GOT3 (cell line): ENCODE measurements at places on chromosomes 6 and 20.

DNA sequence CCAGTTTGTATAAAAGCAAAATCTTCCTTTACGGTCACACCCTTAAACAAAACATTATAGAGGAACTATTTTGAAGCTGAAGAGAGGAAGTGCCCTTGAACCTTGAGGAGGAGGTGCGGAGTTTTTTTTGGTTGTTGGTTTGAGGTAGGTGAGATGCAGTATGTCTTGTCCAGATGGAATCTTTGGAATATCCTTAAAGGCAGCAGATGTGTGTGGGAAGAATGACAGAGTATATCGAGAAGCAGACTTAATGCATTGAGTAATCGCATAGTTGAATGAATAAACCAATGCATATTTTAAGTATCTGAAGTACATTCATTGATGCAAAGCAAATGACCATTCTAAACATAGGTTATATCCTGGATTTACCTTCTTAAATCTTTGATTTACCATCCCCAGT, 49.9 kb downstream of the AIG1 start:
- no peak for DNase-seq

- DNase-seq: peak; percentile 32
Measured at GRCh38 chr20:58017231-58017969, 211.1 kb downstream of the ANKRD60 start.

- no peak for DNase-seq
Measured at GRCh38 chr20:2659547-2659946, 4.5 kb downstream of the IDH3B start.

DNA sequence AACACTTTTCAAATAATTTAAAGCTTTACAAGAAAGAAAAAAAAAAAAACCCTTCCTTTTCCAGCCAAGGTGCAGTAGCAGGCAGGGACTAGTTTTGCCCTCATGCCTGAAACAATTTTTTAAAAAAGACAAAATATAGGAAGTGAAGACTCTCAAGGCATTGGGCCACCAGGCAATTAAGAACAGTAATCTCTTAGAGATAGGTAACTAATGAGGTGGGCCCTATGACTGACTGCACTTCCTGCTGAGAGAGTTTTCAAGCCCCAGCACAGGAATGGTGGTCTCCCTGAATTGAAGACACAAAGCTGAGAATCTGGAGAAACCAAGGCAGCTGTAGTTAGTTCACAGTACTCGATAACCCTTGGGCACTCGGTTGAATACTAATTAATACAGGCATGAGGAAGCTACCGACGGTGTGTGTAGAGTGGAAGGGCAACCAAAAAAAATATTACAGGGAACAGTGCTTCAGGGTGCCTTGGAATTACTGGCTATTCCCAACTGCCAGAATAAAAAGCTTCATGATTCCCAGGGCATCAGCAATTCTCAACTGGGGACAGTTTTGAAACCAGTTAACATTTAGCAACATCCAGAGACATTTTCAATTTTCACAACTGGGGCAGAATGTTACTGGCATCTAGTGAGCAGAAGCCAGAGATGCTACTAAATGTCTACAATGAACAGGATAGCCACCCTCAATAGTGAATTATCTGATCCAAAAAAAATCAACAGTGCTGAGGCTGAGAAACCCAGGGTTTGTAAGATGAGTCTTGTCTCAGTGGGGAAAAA, 36.0 kb upstream of the PLN start:
- DNase-seq: no peak

GRCh38 chr6:21360336-21360735, 233.2 kb upstream of the SOX4 start:
- DNase-seq: no peak

DNA sequence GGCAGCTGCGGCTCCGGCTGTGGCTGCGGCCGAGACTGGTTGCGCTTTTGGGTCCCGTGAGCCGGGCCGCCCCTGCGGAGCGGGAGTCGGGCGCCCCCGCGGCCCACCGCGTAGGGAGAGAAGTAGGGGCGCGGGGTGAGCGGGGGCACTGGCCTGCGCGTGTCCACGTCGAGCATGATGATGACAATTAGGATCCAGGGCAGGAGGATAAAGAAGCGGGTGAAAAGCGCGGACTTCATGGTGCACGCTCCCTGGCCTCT, 739 bp downstream of the B3GAT2 start:
- no peak for DNase-seq

GRCh38 chr6:79650950-79651349, 19.8 kb downstream of the SH3BGRL2 start:
- DNase-seq: no peak

GRCh38 chr20:58715391-58715800, 22.8 kb downstream of the NPEPL1 start:
- no peak for DNase-seq

DNA sequence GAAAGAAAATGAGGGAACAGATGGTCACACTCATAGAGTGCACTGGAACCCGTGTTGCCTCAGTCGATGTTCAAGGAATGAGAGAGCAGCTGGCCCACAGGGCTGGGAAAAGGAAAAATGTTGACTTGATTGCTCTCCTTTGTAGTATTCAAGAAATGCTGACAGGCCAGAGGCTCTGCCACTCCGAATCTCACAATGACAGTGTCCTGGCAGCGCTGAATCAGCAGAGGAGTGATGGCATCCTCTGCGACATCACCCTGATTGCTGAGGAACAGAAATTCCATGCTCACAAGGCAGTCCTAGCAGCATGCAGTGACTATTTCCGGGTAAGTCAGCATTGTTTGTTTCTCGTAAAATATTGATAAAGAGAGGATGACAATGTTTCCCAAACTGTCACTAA, 51.3 kb downstream of the KLHL32 start:
- DNase-seq: no peak

DNA sequence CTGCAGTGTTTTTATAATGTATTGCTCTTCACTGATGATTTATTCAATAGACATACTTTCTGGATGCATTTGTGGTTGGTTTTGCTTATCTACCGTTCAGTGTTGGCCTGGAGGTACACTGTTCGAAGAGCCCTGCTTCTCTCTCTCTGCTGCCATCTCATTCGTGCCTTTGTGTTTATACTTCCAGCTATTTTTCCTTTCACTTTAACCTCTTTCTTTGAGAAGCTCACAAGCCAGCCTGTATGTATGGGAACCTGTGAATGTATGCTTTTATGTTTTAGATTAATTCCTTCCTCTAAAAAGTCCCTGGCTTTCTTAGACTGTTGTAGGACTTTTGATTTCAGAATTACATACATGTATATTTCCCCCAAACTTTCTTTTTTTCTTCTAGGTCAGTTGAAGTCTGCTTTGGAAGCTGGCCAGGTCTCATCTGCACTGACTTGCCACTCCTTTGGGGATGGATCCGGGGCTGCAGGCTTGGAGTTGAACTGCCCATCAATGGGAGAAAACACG, 83.0 kb downstream of the SCAND1 start:
- DNase-seq: no peak

- no peak for DNase-seq
Measured at GRCh38 chr6:134398453-134398852, 80.5 kb upstream of the SGK1 start.

DNA sequence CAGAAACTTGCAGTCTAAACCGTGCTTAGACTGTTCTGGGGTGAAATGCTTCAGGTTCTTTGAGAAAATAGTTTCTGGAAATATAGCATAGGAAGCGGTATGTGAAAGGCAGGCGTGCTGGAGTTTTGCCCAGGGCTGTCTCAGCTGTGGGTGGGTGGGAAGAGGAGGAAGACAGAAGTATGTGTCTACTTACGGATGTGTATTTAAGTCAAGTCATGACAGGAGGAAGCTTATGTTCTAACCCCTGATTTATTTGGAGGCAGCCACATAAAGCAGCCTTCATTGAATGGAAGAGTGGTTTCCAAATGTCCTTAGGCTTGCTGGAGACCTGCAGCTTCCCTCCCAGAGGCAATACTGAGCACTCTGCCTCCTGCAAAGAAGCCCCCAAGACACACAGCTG, 345.8 kb upstream of the PRND start:
- no peak for DNase-seq
